ENCODE measurements at places on chromosomes 5 and 9.

- DNase-seq, result no peak
These were observed 118.4 kb upstream of the MAP3K1 start for GRCh38 chr5:56696900-56697299.

DNA sequence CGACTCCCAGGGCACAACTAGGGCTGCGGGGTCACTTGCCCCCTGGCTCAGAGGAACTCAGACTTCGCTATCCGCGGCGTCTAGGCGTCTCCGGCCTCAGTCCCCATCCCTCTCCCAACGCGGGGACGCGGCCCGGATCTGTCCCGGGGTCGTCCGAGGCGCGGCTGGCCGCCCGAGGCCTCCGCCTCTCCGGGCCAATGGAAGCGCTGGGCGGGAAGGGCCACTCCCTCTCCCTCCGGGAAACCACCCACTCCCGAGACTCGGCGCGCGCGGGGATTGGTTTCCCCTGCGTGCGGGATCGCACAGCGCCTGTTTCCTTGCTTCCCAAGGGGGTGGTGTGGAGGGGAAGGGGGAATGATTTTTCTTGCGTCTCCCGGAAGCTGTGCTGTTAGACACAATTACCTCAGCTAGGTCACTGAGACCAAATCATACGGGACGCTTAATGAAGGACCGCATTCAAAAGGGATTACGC, 38.3 kb downstream of the NR2F1 start:
- DNase-seq, result peak; percentile 77

- no peak for DNase-seq
These were observed 73.0 kb upstream of the SPOCK1 start for GRCh38 chr5:137572042-137572695.

DNA sequence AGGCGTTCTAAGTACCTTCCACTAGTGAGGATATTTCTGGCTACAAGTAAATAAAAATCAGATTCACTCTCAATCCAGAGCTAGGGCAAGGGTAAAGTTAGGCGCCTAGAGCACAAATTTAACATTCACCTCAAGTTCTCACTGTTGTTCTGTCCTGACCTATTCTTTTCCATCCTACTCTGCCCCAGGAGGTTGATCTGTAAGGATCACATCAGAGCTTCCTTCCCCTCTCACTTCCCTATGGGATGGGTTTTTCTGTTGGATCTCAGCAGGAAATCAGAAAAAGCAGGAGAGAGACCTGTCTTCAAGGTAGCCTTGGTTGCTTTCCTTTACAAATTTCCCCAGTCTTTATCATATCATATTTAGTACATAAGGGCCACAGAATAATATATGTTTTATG, 316.7 kb downstream of the GABRG2 start:
- no peak for DNase-seq

DNA sequence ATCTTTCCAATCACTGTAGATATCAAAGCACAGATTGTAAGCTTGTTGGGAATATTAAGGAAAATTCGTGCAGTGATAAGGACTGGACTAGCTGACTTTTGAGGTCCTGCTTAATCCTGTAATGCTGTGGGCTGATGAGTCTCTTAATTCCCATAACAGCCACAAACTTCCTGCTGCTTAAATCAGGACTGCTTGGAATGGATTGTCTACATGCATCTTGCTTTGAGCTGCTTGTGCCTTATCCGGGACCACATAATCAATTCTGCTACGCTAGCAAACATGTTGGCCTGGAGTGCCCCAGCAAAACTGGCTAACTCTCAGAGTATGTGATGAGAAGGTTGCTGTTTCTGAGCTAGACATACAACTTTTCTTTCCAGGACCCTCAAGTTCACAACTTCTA, 79.6 kb downstream of the SNCAIP start:
- DNase-seq, result no peak

DNA sequence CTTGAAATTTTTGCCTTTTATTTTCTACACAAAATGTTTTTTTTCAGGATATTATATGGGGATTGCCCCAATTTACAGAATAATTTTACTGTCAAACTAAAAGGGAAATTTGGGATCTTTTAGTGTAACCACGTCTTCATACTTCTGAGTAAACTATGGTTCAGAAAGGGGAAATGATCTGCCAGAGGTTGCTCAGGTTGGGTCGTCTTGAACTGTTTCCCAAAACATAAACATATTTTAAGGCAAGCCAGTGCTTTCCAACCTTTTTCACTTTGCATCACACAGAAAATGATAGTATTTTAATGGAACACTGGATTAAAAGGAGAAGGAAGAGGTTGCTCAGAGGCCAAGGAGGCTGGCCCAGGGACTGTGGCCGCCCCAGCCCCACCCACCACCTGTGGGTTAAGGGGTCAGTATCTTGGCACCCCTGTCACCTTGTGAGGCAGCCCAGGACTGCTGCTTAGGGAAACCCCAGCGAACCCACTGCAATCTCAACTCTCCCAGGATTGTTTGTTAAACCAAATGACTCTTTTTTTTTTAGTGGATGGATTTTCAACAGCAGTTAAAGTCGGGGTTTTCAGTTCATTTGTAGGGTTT, 142.7 kb upstream of the DHFR start:
- DNase-seq, result no peak

- no peak for DNase-seq
These were observed 67.3 kb downstream of the GALNT12 start for GRCh38 chr9:98874721-98875255.

- DNase-seq, result no peak
These were observed 59.0 kb downstream of the AOPEP start for GRCh38 chr9:94785215-94786169.

DNA sequence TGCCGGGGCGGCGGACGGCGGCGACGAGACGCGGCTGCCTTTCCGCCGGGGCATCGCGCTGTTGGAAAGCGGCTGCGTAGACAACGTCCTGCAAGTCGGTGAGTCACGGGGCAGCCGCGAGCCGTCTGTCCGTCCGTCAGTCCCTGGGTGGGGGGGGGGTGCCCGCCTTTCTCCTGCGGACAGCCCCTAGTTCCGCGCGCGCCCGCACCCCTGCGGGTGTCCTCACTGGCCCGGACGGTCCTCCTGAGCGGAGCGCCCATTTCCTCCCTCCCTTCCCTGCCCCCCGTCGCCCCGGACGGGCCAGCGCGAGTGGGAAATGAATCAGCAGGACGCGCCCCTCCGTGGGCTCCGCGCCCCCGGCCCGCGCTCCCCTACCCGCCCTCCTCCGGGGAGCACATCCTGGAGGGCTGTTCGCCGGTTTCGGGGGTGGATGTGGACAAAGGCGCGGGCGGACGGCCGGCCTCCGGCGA, 828 bp downstream of the ZSWIM6 start:
- DNase-seq, result peak; percentile 30

GRCh38 chr5:125153231-125153630, 406.8 kb upstream of the ZNF608 start:
- DNase-seq, result no peak

GRCh38 chr9:91562416-91562815, 138.8 kb upstream of the NFIL3 start:
- DNase-seq, result no peak

DNA sequence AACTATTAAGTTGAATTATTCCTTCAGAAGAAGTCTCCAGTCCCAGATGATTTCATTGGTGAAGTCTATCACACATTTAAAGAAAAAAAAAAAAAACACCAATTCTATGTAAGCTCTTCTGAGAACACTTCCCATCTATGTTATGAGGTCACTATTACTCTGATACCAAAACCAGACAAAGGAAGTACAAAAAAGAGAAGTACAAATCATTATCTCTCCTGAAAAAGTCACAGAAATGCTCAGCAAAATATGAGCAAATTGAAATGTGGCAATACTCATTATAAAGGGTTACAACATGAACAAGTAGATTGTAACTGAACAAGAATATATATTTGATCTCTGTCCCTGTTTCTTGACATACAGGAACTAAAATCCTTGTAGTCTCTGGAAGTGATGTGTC, 280.4 kb downstream of the TLE1 start:
- no peak for DNase-seq

DNA sequence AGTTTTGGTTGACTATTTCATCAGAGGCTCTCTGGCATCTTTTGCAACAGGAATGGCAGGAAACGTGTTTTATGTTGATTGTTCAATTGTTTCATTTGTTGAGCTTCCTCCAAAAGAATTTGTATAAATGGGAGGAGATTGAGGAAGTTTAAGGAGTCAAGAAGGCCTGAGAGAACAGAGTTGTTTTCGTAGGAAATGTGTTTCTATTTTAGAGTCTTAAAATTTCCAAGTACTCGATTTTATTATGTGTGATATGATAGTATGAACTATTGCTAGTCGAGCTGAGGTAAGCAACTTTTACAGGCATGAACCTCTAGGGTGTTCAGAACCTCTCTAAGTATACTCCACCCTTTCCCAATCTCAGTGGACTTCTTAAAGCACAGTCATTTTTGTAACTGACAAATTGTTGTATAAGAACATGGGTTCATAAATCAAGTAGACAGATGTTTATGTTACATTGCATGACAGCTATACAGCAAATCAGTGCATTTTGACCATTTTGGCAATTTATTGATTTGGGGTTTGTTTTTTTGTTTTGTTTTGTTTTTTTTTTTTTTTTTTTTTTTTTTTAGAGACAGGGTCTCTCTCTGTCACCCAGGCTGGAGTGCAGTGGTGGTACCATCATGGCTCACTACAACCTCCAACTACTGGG, 47.4 kb downstream of the POLK start:
- no peak for DNase-seq

DNA sequence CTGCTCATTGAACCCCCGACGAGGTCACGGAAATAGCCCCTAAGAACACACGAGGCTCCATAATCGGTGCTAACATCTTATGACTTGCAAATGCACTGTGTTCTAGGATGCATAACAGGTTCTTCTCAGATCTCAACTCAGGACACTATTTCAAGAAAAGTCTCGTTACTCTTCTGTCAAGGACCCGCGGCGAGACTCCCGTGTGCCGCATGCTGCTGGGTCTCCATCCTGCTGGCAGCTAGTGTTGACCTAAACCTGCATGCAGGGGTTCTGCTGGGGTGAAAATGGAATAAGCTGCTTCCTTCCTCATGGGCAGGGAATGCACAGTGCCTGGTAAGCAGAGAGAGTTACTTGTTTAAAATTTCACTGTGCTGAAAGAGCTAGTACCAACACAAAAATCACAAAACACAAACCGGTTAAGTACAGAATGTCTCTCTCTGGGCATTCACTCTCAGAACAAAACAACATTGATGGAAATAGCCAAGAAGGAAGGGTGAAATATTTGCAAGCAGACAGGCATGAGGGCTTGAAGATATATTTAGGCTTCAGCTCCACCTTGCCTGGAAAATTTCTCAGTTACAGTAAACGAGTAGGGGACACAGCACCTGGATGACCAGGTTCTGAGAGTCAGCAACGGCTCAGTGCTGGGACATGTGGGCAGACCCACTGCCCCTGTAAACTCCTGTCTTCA, 416.5 kb downstream of the GADD45G start:
- no peak for DNase-seq

- no peak for DNase-seq
These were observed 36.8 kb upstream of the SNX2 start for GRCh38 chr5:122738088-122738487.

DNA sequence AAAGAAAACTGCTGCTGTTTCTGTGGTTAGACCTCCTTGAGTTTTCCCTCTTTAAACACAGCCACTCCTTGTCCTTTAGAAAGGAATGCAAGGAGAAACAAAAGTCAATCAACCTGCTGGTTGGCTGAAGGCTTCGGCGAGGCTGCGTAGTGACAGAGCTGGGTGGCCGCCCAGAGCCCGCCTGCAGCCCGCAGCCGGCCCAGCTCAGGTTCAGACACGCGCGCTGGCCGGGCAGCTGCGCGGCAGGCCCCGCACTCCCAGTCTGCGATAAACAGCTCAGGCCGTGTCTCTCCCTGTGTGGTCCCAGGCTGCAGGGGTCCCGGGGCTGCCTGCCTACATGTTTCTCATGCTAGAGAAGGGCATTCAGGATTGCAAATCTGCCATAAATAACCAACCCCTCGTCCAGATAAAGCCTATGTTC, 115.4 kb downstream of the HSD17B3 start:
- DNase-seq, result no peak

- DNase-seq, result no peak
These were observed 960 bp downstream of the NR2F1 start for GRCh38 chr5:93583768-93584595.

- no peak for DNase-seq
These were observed 201.3 kb downstream of the CDK5RAP2 start for GRCh38 chr9:120378680-120379079.

GRCh38 chr5:137113161-137113560, 386.0 kb downstream of the SPOCK1 start:
- DNase-seq, result no peak

GRCh38 chr5:133367984-133368383, 244.4 kb downstream of the FSTL4 start:
- DNase-seq, result no peak

GRCh38 chr5:77844623-77845323, 68.6 kb upstream of the TBCA start:
- peak; percentile 15 for DNase-seq

- no peak for DNase-seq
These were observed 51.6 kb downstream of the PDCD1LG2 start for GRCh38 chr9:5561828-5562488.

DNA sequence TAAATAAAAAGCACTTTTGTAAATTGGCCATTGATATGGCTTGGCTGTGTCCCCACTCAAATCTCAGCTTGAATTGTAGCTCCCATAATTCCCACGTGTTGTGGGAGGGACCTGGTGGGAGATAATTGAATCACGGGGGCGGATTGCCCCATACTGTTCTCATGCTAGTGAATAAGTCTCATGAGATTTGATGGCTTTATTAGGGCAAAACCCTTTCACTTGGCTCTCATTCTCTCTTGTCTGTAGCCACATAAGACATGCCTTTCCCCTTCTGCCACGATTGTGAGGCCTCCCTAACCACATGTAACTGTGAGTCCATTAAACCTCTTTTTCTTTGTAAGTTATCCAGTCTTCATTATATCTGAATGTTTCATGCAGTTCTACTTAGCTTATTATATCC, 153.2 kb downstream of the TARS1 start:
- no peak for DNase-seq

DNA sequence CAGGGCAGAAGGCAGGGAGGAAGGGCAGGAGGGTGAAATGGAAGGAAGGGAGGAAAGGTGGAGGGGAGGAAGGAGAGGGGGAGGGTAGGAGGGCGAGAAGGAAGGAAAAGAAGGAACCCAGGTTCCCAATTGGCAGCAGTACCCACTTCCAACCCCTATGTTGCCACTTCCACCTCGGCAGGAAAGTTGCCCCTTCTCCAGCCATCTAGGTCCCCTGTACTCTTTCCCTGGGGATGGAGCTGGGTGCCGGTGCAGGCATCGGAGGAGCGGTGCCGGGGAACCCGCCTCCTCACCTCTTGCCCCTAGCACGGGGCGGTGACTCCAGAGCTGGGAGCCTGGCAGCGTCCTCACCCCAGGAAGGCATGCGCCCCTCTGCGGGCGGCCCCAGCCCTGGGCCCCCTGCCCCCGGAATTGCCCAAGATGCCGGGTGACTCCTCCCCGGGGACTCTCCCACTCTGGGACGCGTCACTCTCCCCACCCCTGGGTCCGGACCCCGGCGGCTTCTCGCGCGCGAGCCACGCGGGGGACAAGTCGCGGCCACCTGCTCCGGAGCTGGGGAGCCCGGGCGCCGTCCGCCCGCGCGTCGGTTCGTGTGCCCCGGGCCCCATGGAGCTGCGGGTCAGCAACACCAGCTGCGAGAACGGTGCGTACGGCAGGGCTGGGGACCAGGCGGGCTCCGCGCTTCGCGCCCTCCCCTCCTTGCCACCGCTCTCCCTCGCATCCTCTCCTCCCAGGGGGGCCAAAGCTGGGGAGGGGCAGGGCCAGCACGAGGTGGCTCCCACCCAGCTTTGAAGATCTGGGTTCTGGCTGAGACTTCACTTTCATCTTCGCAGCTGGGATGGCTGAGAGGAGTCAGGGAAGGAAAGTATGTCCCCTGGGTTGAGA, at the start of gene NIPAL4:
NIPAL4 (plus strand) TSS at position 499 of the 885 bp plus-strand sequence; CDS start at position 607, 108 bp downstream.
- DNase-seq, result peak; percentile 30

GRCh38 chr9:5025416-5025815, 40.3 kb downstream of the JAK2 start:
- no peak for DNase-seq

GRCh38 chr5:102819634-102820033, 64.5 kb downstream of the PAM start:
- DNase-seq, result no peak
